ENCODE measurements at places on chromosomes 16 and 17.
A peak's percentile ranks its signal among the peaks of the same experiment; 100 is the strongest.

GRCh38 chr16:5706211-5706610 is 608.6 kb upstream of the EEF2KMT start:
- no peak for DNase-seq

- DNase-seq = no peak
Measured at GRCh38 chr17:66671156-66671555, 163.8 kb upstream of the CACNG5 start.

DNA sequence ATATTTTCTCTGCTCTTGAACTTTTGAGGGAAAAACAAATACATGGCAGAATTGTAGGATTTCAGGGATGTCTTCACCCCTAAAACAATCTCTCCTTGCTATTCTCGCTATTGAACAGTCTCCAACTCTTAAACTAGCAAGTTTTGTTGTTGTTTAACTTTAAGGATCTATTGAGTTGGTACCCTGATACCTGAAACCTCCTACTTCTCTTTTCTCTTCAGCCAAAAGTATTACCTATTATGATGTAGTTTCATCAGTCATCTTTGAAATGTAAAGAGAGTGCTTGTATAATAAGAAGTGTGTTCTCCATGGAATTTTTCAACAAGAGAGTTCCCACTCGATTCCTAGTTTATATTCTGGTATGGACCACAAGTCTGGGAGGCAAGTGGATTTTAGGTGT is 211.6 kb upstream of the TBX2 start:
- DNase-seq = no peak

DNA sequence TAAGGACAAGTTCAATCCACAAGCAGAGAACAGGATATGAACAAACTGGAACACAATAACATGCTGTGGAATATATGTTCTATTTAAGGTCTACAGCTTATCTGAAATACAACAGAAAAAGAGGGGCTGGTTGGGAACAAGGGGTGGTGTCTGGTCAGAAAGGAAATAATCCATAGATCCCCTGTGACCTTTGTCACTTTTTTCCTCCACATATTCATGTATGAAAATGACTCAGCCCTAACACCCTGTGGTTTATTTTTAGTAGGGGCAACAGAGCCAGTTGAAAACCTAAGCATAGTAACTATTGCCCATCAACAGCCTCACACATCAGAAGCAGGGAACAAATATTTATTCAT is 12.3 kb upstream of the SPAG9 start:
- peak; percentile 21 for DNase-seq

GRCh38 chr16:57314161-57314785 is 29.8 kb upstream of the PLLP start:
- no peak for DNase-seq

DNA sequence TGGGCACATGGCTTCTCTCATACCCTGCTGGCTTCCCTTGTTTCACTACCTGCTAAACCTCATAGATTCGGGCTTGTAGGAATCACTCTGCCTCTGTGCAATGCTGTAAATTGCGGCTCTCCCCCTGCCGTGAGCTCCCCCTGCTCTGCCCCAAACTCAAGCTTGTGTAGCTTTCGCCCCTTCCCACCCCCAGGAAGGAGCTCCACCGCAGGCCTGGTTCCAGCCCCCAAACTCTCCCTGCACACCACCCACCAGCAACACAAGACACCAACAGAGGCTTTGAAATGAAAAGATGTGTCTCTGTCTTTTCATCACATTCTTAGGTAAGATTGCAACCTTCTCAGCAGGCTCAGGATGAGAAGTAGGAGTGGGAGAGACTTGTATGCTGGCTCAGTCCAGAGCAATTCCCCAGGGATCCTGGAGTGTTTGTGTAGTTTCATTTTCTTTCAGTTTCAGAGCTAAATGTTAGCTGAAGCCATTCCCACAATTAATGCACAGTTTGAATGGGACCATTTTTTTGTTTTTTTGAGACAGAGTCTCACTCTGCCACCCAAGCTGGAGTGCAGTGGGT is 14.2 kb downstream of the CX3CL1 start:
- no peak for DNase-seq

All from NB4 (cell line).